ENCODE measurements at places on chromosomes 7 and 10.

DNA sequence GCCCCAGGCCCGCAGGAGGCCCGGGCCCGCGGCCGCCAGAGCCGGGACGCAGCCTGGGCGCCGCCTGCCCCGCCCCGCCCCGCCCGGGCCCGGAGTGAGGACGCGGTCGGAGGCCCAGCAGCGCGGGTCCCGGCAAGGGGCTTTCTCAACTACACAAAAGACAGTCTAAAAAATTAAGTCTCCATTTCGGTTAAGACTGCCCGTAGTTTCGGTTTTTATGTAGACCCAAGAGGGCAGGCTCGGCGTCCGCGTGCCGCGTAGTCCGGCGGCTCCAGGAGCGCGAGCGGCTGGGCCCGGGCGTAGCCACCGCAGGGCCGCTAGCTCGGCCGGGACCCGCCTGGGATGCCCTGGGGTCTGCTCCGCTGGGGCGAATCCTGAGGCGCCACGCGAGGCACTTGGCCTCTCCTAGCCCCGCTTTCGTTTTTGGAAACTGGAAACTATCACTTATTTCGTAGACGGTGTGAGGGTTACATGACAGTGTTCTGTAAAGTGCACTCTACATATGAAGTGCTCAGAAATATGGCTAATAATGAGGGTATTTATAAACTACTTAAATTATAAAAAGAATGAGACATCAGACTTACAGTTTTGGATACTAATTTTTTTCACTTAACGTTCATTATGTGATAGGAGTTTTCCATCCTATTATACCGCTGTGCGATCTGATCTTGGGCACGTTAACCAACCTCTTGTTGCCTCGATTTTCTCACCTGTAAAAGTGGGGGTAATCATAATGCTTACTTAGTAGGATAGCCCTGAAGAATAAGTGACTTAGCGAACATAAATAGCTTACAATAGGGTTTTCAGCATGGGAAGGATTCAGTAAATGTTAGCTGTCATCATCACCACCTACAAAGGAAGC lies 573 bp downstream of the BLVRA start:
- peak; percentile 58 for DNase-seq

DNA sequence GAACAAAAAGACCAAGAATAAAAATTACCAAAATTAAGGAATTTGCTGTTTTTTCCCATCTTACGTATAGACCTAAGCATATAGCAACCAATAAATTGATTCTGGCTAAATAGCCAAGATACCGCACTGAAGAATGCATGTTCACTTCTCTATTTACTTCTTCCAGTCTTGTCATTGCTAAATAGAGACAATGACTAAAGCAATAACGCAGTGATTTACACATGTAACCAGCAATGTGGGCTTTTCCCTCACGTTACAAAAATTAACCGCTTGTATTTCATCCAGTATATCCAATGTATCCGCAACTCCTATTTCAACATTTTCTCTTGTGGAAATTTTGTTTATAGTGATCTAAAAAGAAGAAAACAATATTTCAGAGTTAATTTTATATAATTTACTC lies 5.6 kb downstream of the TMEM168 start:
- DNase-seq, result no peak

GRCh38 chr7:124649397-124650014 lies 116.1 kb downstream of the GPR37 start:
- peak; percentile 2 for DNase-seq

- peak; percentile 13 for DNase-seq
These were observed 53.6 kb upstream of the CHCHD3 start for GRCh38 chr7:133135451-133135850.

DNA sequence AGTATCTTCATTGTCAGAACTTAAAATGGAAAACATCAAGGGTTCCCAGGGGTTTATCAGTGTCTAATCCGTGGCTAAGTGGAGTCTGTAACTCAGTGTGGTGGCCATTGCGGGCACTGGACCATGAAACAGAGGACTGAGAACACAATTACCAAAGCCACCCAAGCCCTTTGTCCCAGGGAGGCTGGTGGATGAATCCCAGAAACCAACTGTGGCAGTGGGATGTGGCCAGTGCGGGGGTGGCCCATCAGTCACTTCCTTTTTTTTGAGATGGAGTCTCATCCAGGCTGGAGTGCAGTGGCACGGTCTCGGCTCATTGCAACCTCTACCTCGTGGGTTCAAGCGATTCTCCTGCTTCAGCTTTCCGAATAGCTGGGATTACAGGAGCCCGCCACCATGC lies 61.8 kb downstream of the TACC2 start:
- DNase-seq, result no peak

DNA sequence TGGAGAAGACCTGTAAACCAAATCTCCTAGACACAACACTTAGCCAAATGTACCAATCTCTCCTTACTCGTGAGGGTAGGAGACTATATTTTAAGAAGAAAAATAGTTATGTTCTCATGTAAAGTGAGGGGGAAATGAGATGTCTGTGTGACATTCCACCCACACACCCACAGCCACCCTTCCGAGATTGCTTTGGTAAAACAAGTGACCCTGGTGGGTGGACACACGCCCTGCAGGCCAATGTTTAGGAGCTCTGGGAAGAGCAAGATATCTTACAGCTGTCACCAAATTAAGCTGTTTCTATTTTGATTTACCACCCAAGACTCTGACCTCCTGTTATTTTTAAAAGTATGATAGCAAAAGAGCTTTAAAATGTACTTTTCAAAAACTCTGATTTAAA lies 147.2 kb upstream of the PFKP start:
- no peak for DNase-seq

GRCh38 chr7:105377903-105378302 lies 10.8 kb downstream of the SRPK2 start:
- no peak for DNase-seq

DNA sequence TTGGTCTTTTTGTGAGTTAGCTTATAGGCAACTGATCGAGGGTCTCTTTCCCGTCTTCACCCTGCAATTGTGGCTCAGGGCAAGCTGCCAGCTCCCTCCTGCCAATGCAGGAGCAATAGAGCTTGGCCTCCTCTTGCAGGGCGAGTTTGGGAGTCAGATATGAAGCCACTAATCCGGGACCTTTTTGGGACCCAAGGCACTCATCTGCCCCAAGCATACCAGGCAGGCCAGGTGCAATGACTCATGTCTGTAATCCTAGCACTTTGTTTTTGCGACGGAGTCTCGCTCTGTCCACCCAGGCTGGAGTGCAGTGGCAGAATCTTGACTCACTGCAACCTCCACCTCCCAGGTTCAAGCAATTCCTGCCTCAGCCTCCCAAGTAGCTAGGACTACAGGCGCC lies 21.1 kb downstream of the LIMK1 start:
- no peak for DNase-seq

All from EL (cell line).